ENCODE measurements at places on chromosomes 6 and 20.

DNA sequence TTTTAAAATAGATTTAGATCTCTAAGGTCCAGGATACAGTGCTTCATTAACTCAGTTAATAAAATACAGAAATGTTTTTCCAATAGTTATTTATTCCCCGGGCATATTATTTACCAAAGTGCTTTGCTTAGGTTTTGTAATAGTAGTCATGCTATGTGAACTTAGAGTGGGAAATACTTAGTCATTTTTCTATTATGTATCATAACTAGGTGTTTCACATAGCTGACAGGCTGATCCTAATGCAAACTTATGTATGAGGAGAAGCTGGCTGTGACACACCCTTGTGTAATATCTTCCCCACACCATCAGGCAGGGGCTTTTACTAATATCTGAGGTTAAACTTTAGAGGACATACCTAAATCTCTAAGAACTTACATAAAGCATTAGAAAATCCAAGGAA is 277.7 kb upstream of the RIMS1 start:
- no peak for DNase-seq

GRCh38 chr6:112835078-112835477 is 487.9 kb downstream of the RFPL4B start:
- DNase-seq: no peak

GRCh38 chr6:6980999-6981597 is 126.7 kb upstream of the RREB1 start:
- DNase-seq: no peak

DNA sequence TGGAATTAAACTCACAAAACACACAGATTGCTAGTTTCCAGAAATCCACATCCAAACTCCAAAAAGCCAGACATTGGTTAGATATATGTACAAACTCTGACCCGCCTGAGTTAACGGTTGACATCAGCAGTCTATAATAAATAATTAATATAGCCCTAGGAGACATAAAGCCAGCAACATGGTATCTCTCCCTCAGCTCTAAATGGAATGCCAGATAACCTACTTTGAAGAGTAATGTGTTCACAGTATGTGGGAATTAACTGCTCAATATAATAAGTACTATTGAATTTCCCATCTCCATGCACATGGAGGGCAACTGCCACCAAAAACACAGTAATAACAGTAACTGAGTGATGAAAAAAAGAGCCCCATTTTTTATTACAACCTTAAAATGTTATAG is 383.2 kb downstream of the CD83 start:
- no peak for DNase-seq

DNA sequence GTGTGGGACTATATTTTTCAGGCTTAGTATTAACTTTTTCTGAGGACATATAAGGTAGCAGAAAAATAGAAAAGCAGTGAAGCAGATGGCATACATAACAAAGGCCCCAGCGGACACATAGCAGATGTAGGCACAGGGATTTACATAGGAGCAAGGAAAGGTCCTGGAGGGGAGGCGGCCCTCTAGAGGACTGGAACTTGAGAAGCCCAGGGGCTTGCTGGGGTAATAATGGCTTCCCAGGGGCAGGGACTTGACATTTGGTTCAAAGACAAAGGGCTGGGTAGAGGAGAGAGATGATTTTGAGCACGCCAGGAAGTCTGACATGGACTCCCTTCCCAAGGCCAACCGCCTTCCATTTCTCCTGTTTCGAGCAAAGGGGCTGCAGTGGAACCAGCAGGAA is 31.7 kb upstream of the OSTM1 start:
- no peak for DNase-seq

DNA sequence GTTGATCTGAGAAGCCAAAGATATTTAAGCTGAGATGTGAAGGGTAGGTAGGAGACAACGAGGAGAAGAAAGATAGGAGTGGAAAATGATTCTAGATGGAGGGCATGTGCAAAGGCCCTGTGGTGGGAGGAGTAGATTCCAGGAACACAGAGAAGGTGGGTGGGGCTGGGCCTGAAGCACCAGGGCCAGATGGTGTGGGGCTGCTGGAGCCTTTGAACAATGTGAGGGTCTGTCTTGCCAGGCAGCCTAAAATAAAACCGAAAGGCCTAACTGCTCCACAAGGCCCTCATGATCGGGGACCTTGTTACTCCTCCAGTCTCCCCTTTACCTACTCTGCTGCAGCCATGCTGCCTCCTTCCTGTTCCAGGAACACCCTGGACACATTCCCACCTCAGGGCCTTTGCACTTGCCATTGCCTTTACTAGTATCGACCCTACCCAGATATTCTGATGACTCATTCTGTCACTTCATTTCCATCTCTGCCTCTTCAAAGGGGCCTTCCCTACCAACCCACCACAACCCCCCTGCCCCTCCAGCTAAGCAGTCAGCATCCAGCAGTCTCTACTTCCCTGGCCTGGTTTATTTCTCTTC is 20.0 kb downstream of the FAM110A start:
- DNase-seq: no peak

DNA sequence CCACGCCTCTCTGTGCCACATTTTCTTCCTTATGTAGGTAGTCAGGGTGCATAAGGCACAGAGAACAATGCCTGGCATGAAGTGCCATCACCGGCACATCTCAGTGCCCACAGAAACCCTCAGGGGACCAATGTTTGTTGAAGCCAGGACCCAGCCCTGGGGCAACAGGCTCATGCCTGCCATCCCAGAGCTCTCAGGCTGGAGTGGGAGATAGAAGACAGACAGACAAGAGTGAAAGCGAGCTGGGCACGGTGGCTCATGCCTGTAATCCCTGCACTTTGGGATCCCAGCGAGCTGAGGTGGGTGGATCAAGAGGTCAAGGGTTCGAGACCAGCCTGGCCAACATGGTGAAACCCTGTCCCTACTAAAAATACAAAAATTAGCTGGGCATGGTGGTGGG is 13.5 kb downstream of the EFCAB8 start:
- no peak for DNase-seq

DNA sequence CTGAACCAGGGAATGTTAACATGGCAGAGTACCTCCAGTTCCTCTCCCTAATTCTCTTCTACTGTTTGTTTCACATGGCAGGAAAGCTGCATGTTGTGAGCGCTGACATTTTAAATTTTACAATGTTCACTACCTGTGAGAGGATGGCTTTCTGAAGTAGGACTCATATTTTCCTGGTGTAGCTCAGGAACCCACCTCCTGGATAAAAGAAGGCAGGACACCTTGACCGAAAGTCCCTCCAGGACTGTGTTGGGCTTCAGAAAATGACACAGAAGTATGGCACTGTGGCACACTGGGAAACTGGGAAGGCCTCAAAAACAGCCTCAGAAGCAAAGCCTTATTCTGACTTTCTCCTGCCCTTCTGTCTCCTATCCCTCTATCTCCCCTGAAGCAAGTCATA is 33.3 kb downstream of the PTPRK start:
- DNase-seq: no peak
